Type B pancreatic cell (in vitro differentiated cells): ENCODE measurements at places on chromosomes 7 and 10. TPM values are rescaled to one million over a fixed set of nuclear protein-coding genes. Genes with fewer than 3 reads are reported as not detected.

Gene SFTPA1
- 0.22 and 5.9 TPM in 2 replicates for total RNA-seq

Gene NPC1L1
- 8.8 and 11.0 TPM in 2 replicates for total RNA-seq

- DNase-seq: no peak
Observed at GRCh38 chr10:92829042-92829785, 19.1 kb upstream of the EXOC6 start.

DNA sequence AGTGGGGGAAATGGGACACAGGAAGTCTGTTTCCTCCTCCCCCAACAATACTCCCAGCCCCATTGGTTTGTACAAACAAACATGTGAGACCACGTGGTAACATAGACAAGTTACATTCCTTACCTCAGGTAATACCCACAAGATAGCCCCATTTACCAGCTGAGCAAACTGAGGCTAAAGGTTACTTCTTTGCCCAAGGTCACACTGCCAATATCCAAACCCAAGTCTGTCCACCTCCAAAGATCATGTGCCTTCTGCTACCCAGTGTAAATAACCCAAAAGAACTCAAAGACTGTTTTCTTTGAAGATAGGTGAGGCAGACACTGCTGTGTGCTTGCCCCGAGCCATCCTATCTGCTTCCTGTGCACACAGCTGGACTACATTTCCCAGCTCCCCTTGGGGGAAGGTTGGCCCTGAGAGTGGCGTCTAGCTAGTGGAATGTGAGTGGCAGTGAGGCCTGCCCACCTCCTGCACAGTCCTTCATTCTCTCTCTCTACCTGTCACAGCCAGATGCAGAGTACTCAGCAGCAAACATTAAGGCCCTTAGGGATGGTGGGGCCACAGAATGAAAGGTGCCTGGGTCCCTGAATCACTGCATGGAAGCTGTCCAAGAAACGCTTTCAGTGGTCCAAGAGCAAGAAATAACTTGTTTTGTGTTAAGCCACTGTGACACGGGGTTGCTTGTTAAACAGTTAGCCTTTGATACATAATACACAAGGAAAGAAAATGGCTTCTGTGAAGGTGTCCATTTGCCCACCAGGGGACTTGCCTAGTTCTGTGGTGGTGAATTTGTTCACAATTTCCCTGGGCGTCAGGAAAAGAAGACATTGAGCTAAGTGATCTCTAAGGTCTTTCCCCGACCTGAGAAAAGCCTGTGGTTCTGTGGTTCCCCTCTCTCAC, 257.7 kb upstream of the NFE2L3 start:
- no peak for DNase-seq

GRCh38 chr10:7337431-7338171, 73.2 kb downstream of the SFMBT2 start:
- no peak for DNase-seq

DNA sequence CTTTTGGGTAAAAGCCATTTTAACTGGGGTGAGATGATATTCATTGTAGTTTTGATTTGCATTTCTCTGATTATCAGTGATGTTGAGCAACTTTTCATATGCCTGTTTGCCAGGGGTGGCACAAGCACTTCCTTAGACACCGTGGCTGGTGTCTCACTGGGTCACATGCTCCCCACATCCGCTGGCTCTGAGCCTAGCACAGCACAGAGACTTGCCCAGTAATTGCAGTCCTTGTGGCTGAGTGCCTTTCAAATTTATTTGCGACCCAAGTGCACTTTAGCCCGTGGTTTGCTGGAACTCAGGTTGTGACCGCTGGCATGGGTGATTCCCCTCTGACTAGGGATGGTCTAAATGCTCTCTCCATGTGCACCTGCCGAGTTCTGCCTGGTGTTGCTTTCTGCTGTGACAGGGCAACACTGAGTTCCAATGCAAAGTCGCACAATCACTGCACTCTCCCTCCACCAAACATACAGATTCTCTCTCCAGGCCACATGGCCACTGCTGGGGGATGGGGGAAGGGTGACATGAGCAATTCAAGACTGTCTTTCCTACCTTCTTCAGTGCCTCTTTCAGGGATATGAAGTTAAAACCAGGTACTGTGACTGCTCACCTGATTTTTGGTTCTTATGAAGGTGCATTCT, 66.5 kb downstream of the ZNF277 start:
- DNase-seq: no peak

- no peak for DNase-seq
Observed at GRCh38 chr10:51103554-51104217, 29.4 kb downstream of the PRKG1 start.

DNA sequence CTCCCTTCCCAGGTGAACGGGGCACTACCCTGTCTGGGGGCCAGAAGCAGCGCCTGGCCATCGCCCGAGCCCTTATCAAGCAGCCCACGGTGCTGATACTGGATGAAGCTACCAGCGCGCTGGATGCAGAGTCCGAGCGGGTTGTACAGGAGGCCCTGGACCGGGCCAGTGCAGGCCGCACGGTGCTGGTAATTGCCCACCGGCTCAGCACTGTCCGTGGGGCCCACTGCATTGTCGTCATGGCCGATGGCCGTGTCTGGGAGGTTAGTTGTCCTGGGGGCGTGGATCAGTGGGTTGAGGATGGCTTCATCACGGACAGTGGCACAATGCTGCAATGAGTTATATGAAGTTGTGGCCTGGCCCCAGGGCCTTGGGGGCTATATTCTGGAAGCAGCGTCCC, 4.4 kb upstream of the ASIC3 start:
- no peak for DNase-seq

GRCh38 chr10:98852686-98853085, 383.0 kb downstream of the HPSE2 start:
- no peak for DNase-seq

DNA sequence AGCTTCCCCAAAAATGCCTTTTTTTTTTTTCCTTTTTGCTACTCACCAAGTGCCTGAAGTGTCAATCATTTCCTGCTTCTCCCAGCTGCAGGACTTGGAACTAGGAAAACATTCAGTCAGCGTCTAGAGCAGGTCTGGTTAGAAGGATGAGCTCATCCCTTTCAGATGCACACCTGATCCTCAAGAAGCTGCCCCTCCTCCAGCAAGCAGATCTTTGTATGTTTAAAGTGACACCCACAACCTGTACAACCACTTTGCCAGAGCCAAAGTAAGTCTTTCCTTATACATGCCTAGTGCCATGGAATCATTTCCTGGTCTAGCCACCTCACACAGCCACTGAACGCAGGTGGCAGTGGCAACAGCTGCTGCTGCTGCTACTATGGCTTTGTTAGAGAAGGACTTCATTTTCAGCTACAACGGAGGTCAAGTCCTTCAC, 10.4 kb upstream of the USP54 start:
- DNase-seq: no peak

- DNase-seq: no peak
Observed at GRCh38 chr7:126843336-126843735, 409.4 kb downstream of the GRM8 start.

DNA sequence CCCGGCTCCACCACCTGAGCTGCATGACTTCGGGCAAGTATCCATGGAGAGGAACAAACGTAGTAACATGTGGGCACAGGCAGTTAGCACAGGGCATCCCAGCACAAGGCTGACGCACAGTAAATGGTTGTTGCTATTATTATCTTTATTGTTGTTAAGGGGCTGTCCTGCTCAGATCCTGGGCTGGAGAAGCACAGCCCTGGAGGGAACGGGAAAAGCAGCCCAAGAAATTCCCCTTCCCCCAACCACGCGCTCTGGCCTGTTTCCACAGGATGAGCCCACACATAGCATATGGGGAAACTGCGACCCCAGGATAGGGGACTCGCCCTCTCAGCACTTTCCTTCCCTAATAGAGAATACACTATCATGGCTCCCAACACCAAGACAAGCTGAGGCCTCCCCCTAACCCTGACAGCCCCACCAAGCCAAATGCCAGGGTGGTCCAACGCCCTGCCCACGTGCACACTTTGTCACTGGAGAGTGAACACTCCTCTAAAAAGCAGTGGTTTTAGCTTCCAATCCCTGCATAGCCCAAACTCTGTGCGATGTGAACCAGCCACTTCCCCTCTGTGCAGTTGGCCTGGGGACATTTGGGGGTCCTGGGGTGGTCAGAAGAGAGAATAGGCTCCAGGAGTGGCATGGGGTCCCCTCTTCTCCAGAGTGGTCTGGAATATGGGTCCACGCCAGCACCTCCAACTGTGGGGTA, 11.0 kb downstream of the PSD start:
- no peak for DNase-seq

GRCh38 chr7:18019555-18019954, 8.1 kb downstream of the PRPS1L1 start:
- DNase-seq: no peak
